ENCODE measurements at places on chromosomes 6 and 20.

- no peak for DNase-seq
These were observed 168.8 kb downstream of the EYA2 start for GRCh38 chr20:47063407-47063806.

- no peak for DNase-seq
These were observed 109.1 kb downstream of the PRDM1 start for GRCh38 chr6:106194949-106195921.

- no peak for DNase-seq
These were observed 8.2 kb upstream of the PYGB start for GRCh38 chr20:25239387-25240370.

GRCh38 chr6:143127941-143128680 lies 67.4 kb downstream of the AIG1 start:
- no peak for DNase-seq

DNA sequence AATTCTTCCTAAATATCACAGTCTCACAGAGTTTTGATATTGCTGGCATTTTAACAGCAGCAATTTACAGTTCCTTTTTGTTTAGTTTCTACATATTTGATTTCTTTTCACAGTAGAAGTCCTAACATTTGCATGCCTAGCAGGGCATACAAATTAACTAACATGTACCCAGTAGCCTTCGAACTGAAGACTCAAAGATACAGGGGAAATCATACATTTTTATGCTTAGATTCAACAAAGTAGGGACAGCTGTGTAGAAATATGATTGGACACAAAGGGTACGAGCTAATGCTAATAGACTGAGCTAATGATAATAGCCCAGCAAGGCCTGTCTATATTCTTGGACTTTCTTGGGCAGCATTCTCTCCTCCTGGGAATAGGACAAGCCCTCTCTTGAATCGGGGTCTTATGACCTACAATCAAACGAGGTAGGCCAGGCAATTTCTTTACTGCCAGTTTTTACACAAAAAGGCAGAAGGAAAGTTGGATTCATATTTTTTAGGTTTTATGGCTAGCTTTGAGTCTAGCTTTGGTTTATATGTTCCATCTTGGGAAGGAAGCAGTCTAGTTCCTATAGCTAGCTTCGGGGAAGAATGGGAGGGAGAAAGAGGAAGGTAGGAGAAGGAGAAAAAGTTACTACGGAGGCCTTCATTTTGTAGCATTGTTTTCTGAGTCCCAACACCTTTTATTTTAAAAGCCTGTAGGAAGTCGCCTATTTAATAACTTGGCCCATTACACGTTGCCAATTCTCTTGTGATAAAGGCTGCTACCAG lies 115.8 kb downstream of the HFE start:
- no peak for DNase-seq

- no peak for DNase-seq
These were observed 36.6 kb downstream of the MTRES1 start for GRCh38 chr6:107064579-107065065.

GRCh38 chr6:139030228-139030963 lies 1.9 kb downstream of the ABRACL start:
- no peak for DNase-seq

- no peak for DNase-seq
These were observed 252.2 kb downstream of the GMPR start for GRCh38 chr6:16490616-16491015.

- no peak for DNase-seq
These were observed at the start of gene FAXC for GRCh38 chr6:99349171-99350141. FAXC (minus strand) TSS chr6:99349674; CDS start chr6:99349372, 302 bp downstream.

DNA sequence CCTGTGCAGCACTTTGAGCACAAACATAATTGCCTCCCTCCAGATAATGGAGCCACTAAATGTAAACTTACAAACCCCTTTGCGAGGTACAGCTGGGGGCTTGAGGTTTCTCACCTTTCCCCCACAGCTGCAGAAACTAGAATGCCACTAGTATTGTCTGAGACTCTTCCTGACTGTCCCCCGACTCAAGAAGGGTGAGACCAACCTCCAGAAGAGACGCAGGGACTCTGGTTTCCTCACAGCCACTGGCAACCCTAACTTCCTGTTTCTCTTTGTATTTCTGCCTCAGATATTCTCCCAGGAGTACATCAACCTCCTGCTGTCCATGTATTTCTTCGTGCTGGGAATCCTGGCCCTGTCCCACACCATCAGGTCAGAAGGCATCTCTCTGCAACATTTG lies 23.6 kb downstream of the HM13 start:
- DNase-seq, result no peak

DNA sequence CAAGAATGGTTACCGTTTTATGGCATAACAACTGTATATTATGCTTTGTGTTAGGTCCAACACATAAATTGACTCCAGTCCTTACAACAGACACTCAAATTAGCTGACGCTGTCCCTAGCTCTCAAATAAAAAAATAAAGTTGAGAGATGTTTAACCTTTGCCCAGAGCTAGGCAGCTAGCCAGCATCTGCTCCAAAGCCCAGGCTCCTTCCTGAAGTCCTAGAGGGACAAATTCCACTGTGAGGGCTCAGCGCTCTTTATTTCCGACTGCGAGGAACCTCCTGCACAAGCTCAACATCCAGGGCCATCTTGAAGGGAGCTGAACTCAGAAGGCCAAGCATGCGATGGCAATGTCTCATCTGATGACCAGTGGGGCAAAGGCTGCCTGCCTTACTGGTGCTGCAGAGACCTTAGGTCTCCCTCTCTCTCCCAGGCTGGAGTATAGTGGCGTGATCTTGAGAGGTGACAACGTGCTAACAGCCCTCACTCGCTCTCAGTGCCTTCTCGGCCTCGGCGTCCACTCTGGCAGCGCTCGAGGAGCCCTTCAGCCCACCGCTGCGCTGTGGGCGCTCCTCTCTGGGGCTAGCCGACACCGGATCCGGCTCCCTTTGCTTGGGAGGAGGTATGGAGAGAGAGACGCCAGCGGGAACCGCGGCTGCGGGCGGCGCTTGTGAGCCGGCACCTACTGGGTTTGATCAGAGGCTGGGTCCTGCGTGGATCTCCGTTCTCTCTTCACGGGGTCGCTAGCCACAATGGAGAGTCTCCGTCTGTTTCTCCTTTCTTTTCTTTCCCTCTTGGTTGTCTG lies 24.7 kb upstream of the GFOD1 start:
- no peak for DNase-seq

DNA sequence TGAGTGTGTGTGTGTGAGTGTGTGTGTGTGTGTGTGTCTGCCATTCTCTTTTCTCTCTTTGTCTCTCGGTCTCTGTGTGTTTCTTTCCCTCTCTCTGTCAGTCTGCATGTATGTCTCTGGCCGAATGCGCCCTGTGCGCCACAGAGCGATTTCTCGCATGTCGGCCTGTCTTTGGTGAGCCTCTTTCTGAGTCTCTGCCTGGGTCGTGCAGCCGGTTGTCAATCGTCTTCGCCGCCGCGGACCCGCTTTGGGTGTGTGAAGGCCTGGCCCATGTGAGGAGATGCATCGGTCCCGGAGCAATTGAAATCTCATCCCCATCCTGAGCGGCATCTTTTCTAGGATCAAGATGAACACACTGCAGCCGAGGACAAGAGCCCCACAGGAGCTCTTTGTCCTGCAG lies 1567.2 kb upstream of the DEFB115 start:
- no peak for DNase-seq

GRCh38 chr6:74805916-74806696 lies 399.7 kb downstream of the COL12A1 start:
- no peak for DNase-seq

DNA sequence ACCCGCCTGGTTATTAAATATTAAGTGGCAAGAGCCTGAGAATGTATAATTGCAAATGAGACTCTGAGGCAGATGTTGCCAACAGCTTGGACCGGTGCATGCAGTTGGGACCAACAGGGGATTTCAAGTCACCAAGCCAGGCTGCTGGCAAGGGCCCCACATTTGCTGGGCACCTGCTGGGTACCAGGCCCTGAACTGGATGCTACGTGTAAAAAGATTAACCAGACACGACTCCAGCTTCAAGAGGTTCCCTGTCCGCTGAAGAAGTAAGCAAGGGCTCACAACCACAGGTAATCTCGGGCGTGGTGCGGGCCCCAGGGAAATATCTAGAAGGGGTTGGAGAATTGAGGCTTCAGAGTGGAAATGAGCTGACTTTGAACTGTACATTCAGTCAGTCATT lies 13.2 kb upstream of the SIRPA start:
- DNase-seq, result no peak

- no peak for DNase-seq
These were observed 1.9 kb upstream of the BCAS4 start for GRCh38 chr20:50792708-50793574.

- no peak for DNase-seq
These were observed 39.2 kb upstream of the RNF182 start for GRCh38 chr6:13885601-13886000.

- DNase-seq, result no peak
These were observed 17.6 kb downstream of the IL22RA2 start for GRCh38 chr6:137155830-137156229.

DNA sequence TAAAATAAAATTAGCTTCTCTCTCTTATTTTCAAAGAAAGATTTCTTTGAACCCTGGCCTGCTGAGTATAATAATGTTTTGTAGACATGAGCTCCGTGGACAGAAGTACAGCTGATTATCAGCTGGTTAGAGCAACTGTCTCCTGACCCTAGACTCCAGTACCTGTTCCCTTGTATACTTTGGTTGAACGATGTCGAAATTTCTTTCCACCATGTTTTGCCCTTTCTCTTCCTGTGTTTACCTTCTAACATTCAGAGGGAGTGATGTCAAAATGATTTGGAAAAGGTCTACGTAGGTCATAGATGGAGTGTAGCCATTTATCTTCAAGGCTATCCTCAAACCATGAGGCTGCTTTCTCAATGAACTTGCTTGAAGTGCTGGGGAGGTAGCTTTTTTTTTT lies 16.8 kb upstream of the ADTRP start:
- DNase-seq, result no peak

GRCh38 chr6:33456156-33456555 lies 1.8 kb downstream of the ZBTB9 start:
- no peak for DNase-seq

DNA sequence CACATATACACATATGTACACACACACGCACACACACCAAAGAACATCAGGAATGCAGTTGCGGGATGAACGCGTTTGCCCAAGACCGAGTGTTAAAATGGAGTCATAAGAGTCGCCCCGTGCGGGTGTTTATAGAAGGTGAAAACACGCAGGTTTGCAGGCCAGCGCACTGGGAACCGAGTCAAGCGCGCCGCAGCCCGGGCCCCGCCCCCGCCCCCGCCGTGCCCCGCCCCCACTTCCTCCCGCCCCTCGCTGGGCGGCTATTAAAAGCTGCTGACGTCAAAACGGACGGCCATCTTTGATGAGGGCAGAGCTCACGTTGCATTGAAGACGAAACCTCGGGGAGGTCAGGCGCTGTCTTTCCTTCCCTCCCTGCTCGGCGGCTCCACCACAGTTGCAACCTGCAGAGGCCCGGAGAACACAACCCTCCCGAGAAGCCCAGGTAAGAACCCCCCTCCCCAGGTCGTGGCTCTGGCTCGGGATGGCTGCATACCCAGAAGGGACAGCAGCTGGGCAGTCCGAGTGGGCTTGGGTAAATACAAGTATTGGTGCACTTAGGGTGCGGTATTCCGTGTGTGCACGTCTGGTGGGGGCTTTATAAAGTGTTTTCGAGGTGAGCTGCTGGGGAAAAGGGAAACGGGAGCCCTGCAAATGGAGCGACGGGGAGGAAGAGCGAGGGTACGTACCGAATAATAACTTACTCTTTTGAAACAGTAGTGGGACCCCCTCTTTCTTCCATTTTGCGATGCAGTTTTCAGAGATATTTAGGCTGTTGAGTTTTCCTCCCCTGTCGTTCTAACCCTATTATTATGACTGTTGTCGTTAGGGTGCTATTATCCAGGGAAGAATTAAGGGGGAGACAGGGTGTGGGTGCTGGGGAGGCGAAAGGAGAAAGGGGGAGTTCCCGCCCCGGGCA lies at the start of gene SNAP25:
Gene SNAP25 (plus strand): TSS at position 295 of the 916 bp plus-strand sequence. CDS start 56,662 bp downstream, outside the sequence.
- no peak for DNase-seq

GRCh38 chr6:133187657-133188453 lies 53.3 kb upstream of the EYA4 start:
- no peak for DNase-seq

GRCh38 chr20:48459722-48460395 lies 367.9 kb downstream of the PREX1 start:
- DNase-seq, result no peak

DNA sequence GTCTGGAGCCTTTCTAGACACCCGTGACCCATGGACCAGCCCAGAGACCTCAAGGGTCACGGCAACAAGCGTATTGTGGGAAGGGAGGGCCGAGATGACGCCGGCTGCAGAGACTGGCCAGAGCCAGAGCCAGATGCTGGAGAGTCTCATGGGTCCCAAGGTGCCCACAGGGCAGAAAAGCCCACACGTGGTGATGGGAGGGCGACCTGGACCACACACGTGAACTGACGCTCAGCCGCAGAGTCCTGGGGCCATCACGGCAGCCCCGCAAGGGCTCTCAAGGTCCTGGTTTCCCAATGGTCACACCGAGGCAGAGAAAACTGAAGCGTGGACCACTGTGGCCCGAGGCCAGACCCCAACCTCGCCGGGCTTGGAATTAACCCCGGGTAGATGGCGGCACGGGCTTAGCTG lies 92.6 kb downstream of the YTHDF1 start:
- DNase-seq, result no peak

DNA sequence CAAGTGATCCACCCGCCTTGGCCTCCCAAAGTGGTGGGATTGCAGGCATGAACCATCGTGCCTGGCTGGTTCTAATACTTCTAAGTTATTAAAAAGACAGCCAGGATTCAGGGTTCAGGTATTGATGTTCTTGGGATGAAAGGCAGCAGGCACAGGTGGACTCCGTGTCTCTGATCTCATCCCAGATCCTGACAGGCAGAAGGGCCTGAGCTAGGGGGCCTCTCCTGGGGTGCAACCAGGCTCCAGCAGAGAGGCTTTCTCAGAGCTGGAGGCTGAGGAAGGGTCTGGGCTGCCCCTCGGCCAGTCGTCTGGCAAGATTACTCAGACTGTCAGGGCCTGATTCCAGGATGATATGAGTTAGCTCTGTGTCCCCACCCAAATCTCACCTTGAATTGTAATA lies 106.3 kb downstream of the SCML4 start:
- DNase-seq, result no peak

All from activated naive CD4-positive, alpha-beta T cell (primary cell).